HT-29 (cell line): ENCODE measurements at places on chromosomes 7 and 10. TPM values are rescaled to one million over a fixed set of nuclear protein-coding genes. Genes with fewer than 3 reads are reported as not detected.

Gene ANKRD7
- total RNA-seq: not detected in 2 replicates

- DNase-seq: no peak
Observed at GRCh38 chr7:139230484-139230773, 608 bp upstream of the UBN2 start.

DNA sequence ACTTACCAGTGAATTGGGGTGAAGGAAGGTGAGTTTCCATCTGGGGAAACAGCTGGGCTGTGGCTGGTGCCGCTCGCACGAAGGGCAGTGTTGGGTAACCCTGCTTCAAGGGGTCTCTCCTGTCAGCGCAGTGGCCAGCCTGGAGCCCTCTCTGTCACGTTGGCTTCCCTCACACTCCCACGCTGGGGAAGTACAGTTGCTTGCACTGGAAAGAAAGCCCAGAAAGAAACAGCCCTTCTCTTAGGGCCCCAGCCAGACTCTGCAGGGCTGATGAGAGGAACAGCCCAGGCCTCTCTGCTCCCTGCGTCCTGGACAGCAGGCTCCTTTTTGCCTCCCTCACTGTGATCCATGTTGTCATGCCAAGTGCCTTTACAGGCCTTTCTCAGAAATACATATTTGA, 40.3 kb upstream of the TRIM8 start:
- DNase-seq: no peak

Gene CDH23
- total RNA-seq: 0.05 and 0.63 TPM in 2 replicates

DNA sequence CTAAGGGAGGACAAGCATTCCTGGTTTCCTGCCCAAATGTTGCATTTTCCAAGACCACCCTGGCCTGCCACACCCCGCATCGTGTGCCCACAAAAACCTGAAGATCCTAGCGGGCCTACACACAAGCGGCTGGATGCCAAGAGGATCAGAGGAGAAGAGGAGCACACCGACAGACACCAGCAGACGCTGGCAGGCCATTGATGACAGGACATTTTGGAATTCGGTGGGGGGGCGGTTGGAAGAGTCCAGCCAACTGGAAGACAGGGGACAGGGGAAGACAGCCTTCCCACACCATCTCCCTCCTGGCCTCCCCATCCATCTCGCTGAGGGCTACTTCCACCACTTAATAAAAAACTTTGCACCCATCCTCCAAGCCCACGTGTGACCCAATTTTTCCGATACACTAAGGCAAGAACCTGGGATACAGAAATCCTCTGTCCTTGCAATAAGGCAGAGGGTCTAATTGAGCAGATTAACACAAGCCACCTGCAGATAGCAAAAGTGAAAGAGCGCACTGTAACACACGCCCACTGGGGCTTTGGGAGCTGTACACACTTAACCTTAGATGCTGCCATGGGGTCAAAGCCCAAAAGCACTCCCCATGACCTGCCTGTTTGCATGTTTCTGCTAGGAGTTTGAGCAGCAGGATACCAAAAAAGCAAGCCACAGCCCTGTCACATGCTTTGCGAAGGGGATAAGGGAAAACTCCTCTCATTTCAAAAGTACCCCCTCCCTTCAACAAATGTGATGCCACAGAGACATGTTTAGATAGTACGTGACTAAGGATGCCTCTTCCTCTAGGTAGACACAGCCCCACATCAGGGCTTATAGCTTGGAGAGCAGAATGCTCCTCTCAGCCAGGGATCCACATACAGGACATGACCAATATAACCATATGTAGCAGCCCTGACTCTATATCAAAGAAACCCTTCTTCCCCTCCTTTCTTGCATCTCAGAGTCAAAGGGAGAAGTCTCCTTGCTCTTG, 13.4 kb upstream of the SMNDC1 start:
- DNase-seq: no peak
